ENCODE measurements at places on chromosomes 5 and 9.
A peak's percentile ranks its signal among the peaks of the same experiment; 100 is the strongest.

DNA sequence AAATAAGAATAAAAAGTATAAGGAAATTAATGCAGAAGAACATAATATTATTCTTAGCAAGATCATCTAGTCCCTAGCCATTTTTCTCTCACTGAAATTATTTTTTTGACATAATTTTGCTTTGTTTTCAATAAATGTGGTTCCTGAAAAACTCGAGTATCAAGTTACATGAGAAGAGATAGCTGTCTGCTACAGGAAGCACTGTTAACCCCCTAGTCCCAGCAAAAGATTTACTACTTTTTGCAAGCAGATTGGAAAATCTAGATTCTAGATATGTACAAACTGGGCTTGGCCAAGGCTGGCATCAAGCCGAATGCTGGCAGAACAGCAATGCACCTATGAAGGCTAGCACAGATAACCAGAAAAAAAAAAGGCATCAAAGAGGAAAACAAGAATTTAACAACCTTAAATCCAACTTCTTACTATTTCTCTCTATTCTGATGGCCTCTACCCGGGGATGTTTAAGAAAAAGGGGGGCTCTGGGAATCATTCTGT is 21.9 kb upstream of the ISCA1 start:
- no peak for DNase-seq

DNA sequence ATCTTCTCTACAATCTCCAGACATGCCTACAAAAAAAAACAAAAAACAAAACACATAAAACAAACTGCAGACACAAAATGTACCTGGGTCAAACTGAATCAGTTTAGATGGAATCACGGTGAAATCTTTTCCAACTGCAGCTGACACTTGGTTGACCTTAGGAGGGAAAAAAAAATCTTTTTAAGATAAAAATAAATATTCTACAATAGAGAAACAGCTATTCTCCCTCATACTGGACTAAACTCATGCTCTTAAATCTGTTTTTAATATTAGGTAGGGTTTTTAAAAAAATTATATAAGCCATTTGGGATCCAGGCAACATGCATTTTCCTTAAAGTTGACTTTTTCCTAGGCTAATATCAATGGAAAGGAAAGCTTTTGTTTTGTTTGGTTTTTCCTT is 33.8 kb upstream of the CER1 start:
- DNase-seq = no peak

GRCh38 chr5:10627160-10627701 is 63.4 kb downstream of the ANKRD33B start:
- DNase-seq = no peak

DNA sequence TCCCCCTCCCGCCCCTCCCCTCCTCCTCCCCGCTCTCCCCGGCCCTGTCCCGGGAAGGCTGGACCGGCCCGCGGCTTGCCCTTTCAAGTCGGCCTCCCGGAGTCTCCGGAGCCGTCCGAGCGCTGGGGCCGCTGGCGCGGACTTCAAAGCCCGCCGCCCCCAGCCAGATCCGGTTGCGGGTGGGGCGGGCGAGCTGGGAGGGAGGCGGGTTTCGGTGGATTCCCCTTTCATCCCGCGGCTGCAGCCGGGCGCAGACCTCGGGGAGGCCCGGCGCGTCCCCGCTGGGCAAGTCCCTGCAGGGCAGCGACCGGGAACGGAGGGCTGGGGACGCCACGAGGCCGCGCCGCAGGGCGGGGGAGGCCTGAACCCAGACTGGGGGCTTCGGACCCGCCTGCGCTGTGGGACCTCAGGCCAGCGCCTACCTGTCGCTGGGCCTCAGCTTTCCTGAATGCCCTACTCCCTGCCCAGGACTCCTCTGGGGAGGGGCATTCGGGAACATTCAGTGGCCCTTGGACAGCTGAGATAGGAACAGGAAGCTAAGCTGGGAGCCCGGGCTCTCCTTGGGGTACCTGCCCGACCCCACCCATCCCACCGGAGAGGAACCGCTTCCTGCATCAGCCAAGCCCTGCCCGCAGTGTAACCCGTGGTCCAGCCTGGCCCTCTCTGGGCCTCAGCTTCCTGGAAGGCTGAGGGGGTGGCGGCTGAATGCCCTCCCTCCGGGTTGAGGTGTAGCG is 23.4 kb downstream of the C9orf50 start:
- no peak for DNase-seq

- DNase-seq = peak; percentile 24
These were observed 6.0 kb upstream of the RXRA start for GRCh38 chr9:134320126-134320867.

- DNase-seq = no peak
These were observed 35.7 kb upstream of the FBXW11 start for GRCh38 chr5:172042183-172042582.

GRCh38 chr9:137632230-137633161 is 13.7 kb downstream of the EHMT1 start:
- no peak for DNase-seq

DNA sequence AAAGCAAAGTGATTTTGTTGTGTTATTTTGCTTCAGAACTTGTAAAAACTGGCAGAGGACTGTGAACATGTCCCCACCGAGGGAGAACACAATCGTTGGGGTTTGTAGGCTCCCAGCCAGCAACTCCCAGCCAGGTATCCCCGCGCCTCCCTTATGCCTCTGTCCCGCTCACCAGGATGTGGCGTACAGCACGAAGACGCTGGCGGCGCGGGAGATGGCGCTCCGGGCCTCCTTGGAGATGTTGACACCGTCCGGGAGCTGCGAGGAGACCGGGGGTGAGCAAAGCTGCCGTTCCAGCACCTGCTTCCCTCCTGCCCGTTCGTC is 630 bp downstream of the POLE3 start:
- no peak for DNase-seq

GRCh38 chr9:80994892-80995291 is 694.5 kb downstream of the TLE1 start:
- DNase-seq = no peak
